ENCODE measurements at places on chromosomes 7 and 10.

DNA sequence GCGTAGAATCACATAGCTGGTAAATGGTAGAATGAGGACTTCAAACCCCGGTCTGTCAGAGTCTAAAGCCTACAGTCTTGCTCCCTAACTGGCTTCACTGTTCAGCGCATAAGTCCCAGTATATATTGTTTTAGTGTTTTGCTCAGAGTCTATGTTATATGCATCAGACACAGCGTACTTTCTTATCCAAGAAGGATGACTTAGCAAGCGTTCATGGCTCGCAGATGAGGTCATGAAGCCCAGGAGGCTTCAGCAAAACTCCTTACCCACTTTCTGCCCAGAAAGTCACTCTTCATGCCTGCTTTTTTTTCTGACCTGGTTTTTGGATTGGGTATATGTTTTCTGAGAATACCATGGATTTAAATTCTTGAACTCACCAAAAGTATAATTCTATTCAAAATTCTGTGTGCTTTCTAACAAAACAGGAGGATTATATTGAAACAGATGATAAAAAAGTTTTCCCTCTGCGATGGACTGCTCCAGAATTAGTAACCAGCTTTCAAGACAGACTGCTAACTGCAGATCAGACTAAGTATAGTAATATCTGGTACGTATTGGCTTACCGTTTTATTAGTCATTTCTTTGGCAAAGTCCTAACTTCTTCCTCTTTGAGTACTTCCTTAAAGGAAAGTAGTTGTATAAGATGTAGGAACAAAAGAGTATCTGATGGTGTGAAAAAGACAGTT, 24.6 kb upstream of the BHLHA15 start:
- DNase-seq, result no peak

GRCh38 chr7:114293289-114294012, 121.2 kb upstream of the FOXP2 start:
- DNase-seq, result no peak

DNA sequence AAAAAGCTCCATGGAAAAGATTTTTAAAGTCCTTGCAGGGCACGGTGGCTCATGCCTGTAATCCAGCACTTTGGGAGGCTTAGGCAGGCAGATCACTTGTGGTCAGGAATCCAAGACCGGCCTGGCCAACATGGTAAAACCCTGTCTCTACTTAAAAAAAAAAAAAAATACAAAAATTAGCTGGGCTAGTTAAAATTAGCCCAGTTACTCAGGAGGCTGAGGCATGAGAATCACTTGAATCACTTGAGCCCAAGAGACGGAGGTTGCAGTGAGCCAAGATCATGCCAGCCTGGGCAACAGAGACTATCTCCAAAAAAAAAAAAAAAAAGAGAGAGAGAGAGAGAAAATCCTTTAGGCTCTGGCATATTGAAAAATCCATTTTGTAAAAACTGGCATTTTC, 61.9 kb downstream of the CCDC6 start:
- DNase-seq, result no peak

GRCh38 chr7:112214883-112215282, 8.4 kb downstream of the ZNF277 start:
- no peak for DNase-seq

- DNase-seq, result no peak
Observed at GRCh38 chr7:46126675-46127300, 205.7 kb upstream of the IGFBP3 start.

DNA sequence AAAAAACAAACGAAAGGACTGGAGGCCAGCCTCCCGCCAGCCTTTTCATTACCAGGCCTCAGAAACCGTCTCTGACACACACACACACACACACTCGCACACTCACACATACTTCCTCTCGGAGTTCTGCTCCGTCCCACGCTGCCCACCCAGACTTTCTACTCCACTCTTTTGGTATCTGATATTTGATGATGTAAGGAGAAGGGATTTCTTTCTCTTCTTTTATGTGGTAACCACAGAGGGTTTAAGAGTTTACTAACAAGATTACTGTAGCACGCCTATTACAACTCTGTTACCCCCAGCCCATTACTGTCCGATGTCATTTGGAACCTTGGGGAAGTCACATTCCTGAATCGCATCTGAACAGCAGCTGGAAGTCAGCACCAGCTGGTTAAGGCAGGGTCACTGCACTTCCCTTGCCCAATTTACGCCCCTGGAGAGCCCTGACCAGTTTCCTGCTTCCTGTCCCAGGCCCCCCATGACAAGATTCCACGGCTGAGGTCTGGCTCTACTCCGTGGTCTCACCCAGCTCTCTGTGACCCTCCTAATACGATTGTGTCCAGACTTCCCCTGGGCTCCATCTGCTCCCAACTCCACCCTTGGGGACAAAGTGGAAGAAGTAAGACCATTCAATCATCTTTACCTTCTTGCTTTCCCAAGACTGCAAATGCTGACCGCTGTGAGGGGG, 1.1 kb downstream of the DENND2A start:
- no peak for DNase-seq

DNA sequence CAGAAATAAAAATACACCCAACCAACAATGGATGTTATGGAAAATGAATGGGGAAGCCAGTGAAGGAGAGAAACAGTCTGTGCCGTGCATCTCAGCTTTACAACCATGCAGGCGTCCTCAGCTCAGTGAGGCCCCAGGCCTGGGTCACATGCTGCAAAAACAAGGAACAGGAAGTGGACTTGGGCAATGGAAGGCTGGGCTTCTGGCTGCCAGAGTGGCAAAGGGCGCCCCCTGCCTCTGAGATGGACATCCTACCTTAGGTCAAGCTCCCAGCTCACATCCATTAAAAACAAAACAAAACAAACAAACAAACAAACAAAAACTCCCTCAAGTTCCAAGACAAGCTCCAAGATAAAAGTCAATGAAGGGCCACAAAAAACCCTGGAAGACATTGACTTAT, 54.7 kb upstream of the AFAP1L2 start:
- DNase-seq, result no peak

GRCh38 chr10:30309403-30309802, 39.7 kb downstream of the MTPAP start:
- DNase-seq, result no peak

- DNase-seq, result no peak
Observed at GRCh38 chr10:71868192-71868697, 17.2 kb upstream of the PSAP start.

GRCh38 chr10:48307711-48308018, 1.2 kb downstream of the MAPK8 start:
- no peak for DNase-seq

GRCh38 chr7:149325248-149325647, 63.3 kb downstream of the ZNF783 start:
- no peak for DNase-seq

- no peak for DNase-seq
Observed at GRCh38 chr10:50510517-50511473, 113.0 kb downstream of the SGMS1 start.

DNA sequence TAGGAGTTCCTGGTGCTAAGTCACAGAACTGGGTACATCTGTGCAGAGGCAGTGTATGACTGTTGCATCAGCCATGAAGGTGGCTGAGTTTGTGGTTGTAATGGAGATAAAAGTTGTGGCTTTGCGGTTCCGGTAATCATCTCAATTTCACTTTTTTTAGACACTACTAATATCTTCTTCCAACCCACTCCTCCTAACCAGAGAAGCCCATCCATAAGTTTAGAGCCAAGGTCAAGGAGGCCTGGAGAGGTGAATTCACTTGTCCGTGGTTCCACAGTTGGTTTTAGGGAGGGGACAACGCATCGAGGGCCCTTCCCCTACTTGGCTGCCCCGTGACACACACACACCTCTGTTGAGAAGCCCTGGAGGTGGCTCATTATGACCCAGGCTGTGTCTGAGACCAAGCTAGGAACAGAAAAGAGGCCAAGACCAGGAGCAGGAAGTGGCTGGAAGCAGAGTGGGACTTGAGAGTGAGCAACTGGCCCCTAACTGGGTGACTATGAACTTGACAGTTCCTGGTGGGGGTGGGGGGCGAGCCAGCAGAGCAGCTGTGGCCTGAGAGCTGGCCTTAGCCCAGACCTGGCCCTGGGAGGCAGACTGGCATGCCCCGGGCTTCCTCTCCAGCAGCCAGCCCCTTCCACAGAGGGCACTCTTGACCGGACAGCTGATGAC, 66.8 kb upstream of the COL13A1 start:
- DNase-seq, result no peak

GRCh38 chr10:22633106-22633505, 81.3 kb downstream of the PIP4K2A start:
- no peak for DNase-seq

GRCh38 chr10:31963589-31963980, 35.0 kb upstream of the ARHGAP12 start:
- DNase-seq, result no peak

GRCh38 chr7:30252885-30253795, 31.3 kb upstream of the ZNRF2 start:
- no peak for DNase-seq

DNA sequence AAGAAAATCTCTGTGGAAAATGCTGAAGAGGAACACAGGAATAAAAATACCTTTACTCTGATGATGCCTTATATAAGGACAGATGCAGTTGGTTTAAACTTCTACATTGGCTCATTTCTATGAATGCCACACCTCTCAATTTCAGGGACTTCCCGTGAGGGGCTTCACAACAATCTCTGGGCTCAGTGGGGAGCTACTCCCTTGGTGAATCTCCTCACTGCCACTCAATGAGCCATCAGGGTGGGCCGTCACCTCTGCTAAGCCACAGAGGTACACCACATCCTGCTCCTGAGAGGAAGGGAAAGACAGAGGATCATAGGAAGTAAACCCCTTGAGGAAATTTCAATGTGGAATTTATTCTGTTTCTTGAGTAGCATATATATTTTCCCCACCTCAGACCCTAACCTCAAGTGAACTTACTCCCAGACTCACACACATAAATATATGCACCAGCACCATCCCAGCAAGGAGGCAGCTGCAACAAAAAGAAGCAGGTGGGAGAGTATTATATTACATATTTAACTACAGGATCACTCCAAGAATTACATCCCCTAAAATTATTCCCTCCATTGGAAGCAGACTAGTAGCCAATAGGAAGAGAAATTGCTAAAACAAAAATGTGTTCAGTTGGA, 63.3 kb upstream of the PRSS1 start:
- DNase-seq, result no peak

DNA sequence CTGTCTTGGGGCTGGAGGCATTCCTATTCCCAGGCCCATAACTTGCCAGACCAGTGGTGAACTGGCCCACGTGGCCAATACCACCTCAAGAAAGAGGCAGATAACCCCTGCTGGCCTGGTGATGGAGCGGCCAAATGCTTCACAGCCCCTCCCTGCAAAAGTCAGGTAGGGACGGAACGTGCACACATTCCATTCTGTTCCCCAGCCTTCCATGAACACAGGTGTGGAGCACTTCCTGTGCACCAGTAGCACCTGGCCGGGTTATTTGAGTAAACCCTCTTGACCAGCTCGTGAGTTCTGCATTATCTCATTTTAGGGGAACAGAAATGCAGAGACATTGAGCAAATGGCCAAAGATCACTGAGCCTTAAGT, 134.4 kb downstream of the SH3PXD2A start:
- no peak for DNase-seq

DNA sequence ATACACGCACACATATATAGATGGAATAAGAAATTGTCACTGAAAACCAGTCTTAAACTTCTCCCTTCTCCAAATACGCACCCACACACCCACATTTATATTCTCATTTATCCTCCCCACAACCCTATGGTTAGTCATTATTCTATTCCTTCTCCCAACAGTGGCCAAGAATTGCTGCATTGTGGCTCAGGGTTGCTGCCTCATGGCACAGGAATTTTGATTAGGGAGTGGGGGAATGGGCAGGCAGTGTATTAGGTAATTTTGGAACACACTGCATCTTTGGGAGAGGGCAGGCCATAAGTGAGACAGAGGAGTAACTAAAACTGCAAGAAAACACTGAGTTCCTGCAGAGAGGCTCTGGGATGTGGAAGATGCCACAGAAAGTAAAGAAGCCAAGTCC, 35.7 kb downstream of the NAPEPLD start:
- no peak for DNase-seq

- DNase-seq, result no peak
Observed at GRCh38 chr7:45117582-45117981, 6.1 kb upstream of the TBRG4 start.

DNA sequence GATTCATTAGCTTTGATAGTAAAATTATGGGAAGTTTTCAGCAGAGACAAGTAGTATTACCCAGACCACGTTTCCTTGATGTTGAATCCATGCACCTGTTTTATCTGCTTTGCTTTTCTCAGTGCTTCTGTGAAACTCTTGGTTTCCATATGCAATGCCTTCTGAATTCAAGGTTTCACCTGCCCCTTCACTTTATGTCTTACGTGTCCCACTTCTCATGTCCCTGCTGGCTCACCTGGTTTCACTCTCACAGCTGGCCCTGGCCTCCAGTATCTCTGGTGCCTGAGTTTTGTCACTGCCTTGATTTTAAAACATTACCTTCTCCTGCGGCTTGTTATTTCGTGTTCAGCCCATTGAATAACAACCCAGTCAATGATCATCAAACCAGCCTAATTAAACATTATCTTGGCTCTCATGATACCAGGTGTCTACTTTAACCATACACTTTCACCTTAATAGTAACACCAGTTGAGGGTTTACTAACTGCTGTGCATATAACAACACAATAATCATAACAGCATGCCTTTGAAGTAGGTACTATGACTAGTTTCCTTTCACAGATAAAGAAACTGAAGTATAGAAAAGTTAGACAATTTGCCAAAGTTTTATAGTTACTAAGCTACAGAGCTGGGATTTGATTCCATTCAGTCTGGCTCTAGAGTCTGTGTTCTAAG, 175.7 kb upstream of the PCLO start:
- no peak for DNase-seq

DNA sequence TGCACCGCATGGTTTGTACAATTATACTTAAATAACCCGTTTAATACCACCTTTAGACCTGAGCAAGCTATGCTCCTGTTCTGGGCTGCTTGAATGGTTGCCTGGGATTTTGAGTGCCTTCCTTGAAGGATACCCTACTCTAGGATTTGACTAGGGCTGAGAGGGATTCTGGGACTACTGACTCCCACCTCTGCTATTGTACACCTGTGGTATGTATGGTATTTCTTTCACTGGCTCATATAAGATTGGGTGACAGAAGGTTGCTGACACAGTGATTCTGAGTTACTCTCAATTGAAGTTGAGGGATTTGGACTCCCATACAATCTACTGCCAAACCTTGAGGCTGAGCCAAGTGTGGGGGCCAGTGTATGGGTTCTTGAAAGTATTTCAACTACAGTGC, 494.4 kb upstream of the SEMA3D start:
- DNase-seq, result no peak

DNA sequence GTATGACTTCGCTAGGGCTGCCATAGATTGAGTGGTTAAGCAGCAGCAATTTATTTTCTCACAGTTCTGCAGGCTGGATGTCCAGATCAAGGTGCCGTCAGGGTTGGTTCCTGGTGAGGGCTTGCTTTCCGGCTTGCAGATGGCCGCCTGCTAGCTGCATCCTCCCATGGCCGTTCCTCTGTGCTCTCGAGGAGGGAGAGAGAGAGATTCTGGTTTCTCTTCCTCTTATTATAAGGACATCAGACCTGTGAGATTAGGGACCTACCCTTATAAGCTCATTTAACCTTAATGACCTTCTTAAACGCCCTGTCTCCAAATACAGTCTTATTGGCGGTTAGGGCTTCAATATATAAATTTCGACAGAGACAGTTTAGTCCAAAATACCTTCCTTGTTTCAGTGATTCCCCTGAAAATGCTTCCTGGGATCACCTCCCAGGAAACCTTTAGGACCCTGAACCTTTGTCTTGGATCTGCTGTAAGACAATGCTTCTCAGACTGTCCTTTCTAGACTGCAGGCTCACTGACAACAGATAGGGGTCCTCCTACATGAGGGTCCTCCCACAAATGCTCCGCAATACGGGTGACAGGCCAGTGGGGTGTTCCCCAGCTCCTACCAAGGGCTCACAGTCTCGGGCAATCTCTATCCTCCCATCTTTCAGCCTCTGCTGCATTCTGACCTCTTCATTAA, 82.5 kb upstream of the BAIAP2L1 start:
- DNase-seq, result no peak

GRCh38 chr7:80884511-80885195, 34.2 kb downstream of the SEMA3C start:
- no peak for DNase-seq
